ENCODE measurements at places on chromosomes 3 and 15. TPM values are rescaled to one million over a fixed set of nuclear protein-coding genes. Genes with fewer than 3 reads are reported as not detected.
A peak's percentile ranks its signal among the peaks of the same experiment; 100 is the strongest.

Gene GNAT1
- total RNA-seq: 0.78 TPM

Gene C3orf70
- 0.18 TPM for total RNA-seq

Gene IVD
- 64.3 TPM for total RNA-seq

Gene EXD1
- not detected for total RNA-seq

Gene MNS1
- total RNA-seq: 2.6 TPM

Gene ZPLD1
- total RNA-seq: not detected

Gene SLC51A
- not detected for total RNA-seq

Gene FBXW12
- not detected for total RNA-seq

Gene GCSAM
- not detected for total RNA-seq

Gene MYEF2
- total RNA-seq: 54.8 TPM

GRCh38 chr15:69508659-69509058 is 56.0 kb downstream of the RPLP1 start:
- no peaks in the 10 kb centered on the region for H3K4me1 ChIP-seq
- no peak for DNase-seq
- H3K27ac ChIP-seq: no peak overlapping the region
- no peak overlapping the region for H3K4me3 ChIP-seq
- no peaks in the 10 kb centered on the region for H3K27me3 ChIP-seq

DNA sequence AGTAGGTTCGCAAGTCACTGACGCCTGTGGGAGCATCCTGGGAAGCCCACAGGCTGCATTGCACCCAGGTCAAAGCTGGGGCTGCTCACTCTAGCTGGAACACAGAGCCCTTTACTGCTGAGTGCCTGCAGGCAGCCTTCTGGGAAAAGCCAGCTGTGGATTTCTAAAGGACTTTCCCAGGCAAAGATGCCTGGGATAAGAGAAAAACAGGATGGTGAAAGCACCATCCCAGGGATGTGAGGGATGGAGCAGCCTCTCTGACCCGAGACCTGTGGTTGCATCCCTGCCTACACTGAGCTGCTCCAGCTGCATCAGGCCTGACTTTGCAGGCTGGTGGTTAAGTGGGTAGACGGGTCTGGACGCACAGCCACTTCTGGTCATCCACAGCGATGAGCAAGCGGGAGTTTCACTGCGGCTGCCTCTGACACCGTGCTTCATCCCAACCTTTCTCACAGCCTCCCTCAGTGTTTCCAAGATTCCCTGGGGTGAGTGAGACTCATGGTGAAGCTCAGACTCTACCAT is 52.5 kb upstream of the AMOTL2 start:
- H3K27me3 ChIP-seq: peaks cover under 1% of the 10 kb centered on the region
- DNase-seq: no peak
- H3K4me1 ChIP-seq: peaks cover 8% of the 10 kb centered on the region
- peak overlapping the region; percentile 59 for H3K27ac ChIP-seq

DNA sequence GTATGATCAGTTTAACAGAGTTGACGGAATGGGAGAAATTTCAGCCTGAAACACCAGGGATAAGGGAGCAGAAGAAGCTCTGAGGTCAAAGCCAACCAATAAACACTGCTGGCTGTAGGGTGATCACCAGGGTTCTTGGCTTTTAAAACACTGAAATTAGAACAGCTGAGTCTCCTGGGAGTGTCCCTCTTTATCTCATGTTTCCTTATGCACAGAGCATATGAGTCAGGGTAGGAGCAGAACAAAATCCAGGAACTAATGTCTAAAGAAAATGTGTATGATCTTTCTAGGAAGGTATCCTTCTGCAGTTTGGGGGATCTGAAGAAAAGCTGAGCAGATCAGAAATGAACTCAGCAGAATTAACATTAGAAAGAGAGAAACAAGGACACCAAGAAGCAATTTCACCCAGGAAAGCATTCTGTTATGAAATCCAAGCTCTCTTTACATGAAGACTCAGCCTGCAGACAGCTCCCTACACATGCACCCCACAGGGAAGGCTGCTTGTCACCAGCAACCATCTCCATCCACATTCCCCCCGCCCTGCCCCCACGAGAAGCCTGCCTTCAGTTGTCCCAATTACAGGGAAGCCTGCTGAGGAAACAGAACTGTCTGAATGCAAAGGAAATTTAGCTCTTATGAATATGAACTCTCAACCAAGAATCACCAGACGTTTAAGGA is 469.7 kb downstream of the PDCD6IP start:
- H3K4me3 ChIP-seq: no peak overlapping the region
- H3K36me3 ChIP-seq: no peaks in the 10 kb centered on the region
- H3K27me3 ChIP-seq: no peaks in the 10 kb centered on the region
- no peak overlapping the region for H3K27ac ChIP-seq

DNA sequence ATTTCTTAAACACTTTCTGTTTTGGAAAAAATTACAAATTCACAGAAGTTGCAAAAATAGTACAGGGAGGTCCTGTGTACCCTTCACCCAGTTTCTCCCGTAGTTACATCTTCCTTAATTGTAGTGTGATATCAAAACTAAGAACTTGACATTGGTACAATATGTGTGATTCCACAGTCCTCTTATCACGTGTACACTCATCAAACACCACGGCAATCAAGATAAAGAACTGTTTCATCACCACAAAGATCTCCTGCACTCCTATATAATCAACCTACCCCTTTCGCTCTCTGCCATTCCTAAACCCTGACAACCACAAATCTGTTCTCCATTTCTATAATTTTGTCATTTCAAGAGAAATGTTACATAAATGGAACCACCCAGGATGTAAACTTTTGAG is 31.4 kb downstream of the POMGNT2 start:
- no peak overlapping the region for H3K4me3 ChIP-seq
- no peak overlapping the region for H3K27ac ChIP-seq
- H3K27me3 ChIP-seq: peaks cover 2% of the 10 kb centered on the region
- H3K4me1 ChIP-seq: no peaks in the 10 kb centered on the region
- no peak for DNase-seq

DNA sequence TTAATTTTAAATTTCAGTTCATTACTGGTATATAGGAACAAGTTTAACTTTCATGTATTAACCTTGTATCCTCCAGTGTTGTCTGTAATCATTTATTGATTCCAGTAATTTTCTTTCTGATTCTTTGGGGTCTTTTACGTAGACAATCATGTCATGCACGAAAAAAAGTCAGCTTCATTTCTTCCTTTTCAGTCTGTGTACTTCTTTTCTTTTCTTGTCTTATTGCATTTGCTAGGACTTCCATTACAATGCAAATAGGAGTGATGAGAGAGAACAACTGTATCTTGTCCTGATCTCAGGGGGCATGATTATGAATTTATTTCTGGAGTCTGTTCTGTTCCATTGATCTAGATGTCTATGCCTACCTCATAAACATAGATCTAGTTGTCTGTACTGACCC is 56.5 kb downstream of the STT3B start:
- no peak for DNase-seq
- no peaks in the 10 kb centered on the region for H3K27me3 ChIP-seq
- no peaks in the 10 kb centered on the region for H3K36me3 ChIP-seq
- no peak overlapping the region for H3K4me3 ChIP-seq

DNA sequence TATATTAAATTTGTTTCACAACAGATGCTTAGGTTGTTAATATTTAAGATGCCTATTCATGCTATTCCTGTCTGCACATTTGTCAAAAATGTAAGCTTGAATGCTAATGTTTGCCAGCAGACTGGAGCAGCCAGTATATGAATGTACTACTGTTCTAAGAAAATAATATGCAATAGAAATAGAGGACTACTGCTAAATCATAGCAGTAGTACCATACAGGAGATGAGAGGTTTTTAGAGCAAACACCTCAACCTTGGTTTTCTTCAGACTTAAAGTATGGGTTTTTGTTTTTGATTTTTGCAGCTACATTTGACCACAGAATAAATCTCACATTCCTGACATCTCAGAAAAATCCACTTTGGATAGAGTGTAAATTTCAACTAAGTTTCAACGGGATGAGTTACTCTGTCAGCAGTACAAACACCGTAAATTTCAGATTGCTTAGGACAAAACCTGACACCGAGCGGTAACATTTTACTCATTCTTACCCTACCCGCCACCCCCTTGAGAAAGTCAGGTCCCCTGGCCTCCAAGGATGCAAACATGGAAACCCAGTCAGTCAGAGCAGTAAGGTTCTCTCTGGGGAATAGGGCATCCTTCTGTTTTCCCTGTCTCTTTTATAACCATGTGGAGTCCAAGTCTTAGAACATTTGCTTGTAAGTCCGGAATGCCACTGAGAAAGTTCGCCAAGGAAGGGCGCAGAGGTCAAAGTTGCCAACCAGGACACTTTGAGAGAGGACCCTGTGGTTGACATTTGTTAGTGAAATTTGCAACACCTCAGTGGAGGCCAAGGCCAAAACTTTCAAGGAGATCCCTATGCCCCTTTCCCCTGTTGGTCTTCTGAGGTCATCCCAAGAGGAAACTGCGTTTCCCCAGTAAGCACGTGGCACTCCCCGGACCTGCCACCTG is 17.9 kb upstream of the SATB1 start:
- peaks cover 6% of the 10 kb centered on the region for H3K4me1 ChIP-seq
- no peak for DNase-seq
- H3K27ac ChIP-seq: no peak overlapping the region

DNA sequence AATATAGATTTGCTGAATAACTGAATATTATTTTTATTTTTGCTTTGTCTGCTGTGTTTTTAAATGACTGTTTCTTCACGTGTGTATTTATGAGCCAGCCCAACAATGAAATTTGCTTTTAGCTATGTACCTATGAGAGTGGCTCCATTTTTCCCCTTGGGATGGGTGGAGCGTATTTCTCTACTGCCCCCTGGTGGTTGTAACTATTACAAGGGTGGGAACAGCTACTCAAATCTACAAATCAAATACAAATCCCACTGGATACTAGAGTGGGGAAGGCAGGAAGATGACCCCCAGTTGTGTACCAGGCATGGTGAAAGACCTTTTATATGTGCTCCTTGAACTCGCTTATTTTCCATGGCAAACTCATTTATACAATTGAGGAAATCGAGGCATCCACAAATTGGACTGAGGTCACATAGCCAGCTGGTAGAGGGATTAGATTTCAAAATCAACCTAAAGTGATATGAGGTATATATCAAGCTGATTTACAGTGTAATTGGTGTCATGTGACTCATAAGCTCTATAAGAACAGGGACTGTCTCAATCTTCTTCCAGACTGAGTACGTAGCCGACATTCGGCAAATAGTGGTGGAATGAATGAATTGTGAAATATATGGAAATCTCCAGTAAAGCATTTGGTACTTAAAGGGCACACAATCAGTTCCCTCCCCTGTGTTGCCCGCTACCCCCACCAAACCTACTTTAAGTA is 69.5 kb upstream of the VEPH1 start:
- H3K4me3 ChIP-seq: no peak overlapping the region
- no peaks in the 10 kb centered on the region for H3K27me3 ChIP-seq
- DNase-seq: peak; percentile 83
- no peaks in the 10 kb centered on the region for H3K36me3 ChIP-seq

DNA sequence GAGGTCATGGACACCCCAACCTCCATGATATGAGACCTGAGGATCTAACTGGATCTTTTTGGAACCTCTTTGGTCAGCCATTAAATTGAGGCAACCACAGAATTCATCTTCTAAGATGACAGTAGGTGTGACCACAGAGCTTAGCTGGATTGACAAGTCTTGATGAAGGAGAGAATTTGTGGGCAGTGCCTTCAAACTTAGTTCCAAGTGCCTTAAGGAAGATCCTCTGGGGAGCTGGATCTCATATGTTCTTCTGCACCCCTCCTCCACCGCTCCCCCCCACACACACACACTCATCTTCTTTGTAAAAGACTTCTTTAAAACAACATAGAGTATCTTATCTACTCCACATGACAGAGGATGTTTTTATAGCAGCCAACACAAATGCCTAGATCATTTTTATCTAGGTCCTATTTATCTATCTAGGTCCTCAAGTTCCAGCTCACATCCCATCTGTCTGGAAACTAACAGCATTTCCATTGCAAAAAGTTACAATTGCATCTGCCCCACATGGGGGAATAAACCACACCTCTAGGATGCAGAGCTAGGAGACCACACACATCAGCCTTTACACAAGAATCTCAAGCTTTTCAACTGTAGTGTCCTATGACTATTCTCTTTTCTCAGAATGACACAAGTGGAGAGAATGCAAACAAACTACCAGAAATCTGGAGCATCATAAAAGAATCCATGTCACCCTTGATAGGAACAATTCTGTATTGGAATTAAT is 37.4 kb downstream of the WWTR1 start:
- peak overlapping the region; percentile 99 for H3K27ac ChIP-seq
- DNase-seq: no peak
- H3K4me1 ChIP-seq: peaks cover 71% of the 10 kb centered on the region
- no peaks in the 10 kb centered on the region for H3K27me3 ChIP-seq
- no peak overlapping the region for H3K4me3 ChIP-seq
- H3K36me3 ChIP-seq: no peaks in the 10 kb centered on the region

GRCh38 chr15:37072181-37072580 is 28.2 kb downstream of the MEIS2 start:
- H3K4me3 ChIP-seq: no peak overlapping the region
- no peaks in the 10 kb centered on the region for H3K27me3 ChIP-seq
- DNase-seq: no peak
- H3K4me1 ChIP-seq: peaks cover 7% of the 10 kb centered on the region
- no peak overlapping the region for H3K27ac ChIP-seq

- no peaks in the 10 kb centered on the region for H3K27me3 ChIP-seq
- no peak for DNase-seq
- no peak overlapping the region for H3K4me3 ChIP-seq
These were observed 33.8 kb downstream of the CYP11A1 start for GRCh38 chr15:74333662-74334061.

GRCh38 chr15:73862276-73862675 is 11.1 kb upstream of the TBC1D21 start:
- no peaks in the 10 kb centered on the region for H3K36me3 ChIP-seq
- no peak for DNase-seq

- DNase-seq: peak; percentile 17
- no peaks in the 10 kb centered on the region for H3K27me3 ChIP-seq
- H3K4me3 ChIP-seq: no peak overlapping the region
- no peak overlapping the region for H3K27ac ChIP-seq
These were observed 143.7 kb upstream of the ZNF385D start for GRCh38 chr3:21894459-21895340.

- H3K27me3 ChIP-seq: no peaks in the 10 kb centered on the region
- no peak for DNase-seq
- H3K36me3 ChIP-seq: no peaks in the 10 kb centered on the region
- H3K4me3 ChIP-seq: no peak overlapping the region
- H3K4me1 ChIP-seq: no peaks in the 10 kb centered on the region
These were observed 18.2 kb upstream of the CLDN16 start for GRCh38 chr3:190369668-190370295.

DNA sequence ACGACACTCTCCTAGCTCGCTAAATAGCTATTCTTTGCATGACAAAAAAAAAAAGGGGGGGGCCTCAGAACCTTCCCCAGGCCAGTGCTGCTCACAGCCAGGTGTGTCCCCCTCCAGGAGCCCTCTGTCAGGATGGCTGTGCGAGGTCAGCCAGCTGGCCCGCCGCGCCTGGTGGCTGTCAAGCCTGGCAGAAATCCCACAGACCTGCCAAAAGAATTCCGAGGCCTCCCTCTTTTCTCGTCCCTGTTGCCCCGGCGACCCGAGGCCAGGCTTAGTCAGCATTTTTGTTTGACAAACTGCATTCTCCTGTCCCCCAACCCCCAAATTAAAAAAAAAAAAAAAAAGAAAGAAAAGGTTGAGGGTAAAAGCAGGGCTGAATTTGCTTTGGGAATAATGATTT is 61.9 kb downstream of the TM4SF4 start:
- no peak overlapping the region for H3K4me3 ChIP-seq
- peak overlapping the region; percentile 20 for H3K27ac ChIP-seq
- H3K4me1 ChIP-seq: peaks cover 79% of the 10 kb centered on the region
- DNase-seq: no peak

GRCh38 chr15:73944161-73945129 is 18.2 kb downstream of the LOXL1 start:
- H3K27me3 ChIP-seq: no peaks in the 10 kb centered on the region
- H3K36me3 ChIP-seq: no peaks in the 10 kb centered on the region
- H3K4me3 ChIP-seq: no peak overlapping the region
- no peak overlapping the region for H3K27ac ChIP-seq

Data from endothelial cell of umbilical vein (primary cell).